ENCODE measurements at places on chromosomes 11 and 22.

GRCh38 chr11:73980001-73980961 lies 2.4 kb downstream of the UCP2 start:
- DNase-seq: peak; percentile 90

- no peak for DNase-seq
Observed at GRCh38 chr11:132604431-132604830, 927.9 kb downstream of the OPCML start.

- no peak for DNase-seq
Observed at GRCh38 chr11:48054994-48055291, 74.6 kb downstream of the PTPRJ start.

DNA sequence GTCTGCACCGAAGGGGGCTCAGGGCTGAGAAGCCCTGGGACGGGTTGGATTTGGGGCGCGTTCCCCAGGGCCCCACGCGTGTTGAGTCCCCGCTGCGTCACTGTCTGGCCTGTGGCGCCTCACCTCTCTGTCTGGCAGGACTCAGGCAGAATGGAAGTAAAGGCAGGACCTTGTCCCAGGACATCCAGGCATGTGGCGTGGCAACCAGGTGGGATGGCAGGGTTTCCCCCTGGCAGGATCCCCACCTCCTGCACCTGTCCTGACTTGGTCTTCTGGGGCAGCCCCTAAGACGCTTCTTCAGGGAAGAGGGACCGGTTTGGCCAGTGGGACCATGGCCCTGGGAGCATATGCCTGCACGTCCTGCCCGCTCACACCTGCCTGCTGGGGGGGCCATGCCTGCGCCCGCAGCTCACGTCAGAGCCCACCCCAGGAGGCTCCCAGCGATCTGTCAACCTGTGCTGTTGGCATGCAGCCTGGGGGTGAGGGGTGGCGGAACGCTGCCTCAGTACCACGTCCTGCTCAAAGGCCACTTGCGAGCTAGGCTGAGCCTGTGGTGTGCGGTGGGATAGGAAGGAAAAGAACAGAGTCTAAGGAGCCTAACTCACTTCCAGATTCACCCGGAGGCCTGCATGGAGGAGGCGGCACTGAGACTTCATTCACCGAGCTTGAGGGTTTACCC lies 72.7 kb downstream of the KCNQ1 start:
- no peak for DNase-seq

GRCh38 chr22:27648074-27648473 lies 153.5 kb downstream of the MN1 start:
- DNase-seq: no peak

GRCh38 chr11:1548221-1549070 lies 23.6 kb downstream of the DUSP8 start:
- no peak for DNase-seq

- DNase-seq: peak; percentile 50
Observed at GRCh38 chr22:49972163-49973017, 11.8 kb downstream of the PIM3 start.

- no peak for DNase-seq
Observed at GRCh38 chr11:5239046-5239445, 4.8 kb upstream of the HBD start.

DNA sequence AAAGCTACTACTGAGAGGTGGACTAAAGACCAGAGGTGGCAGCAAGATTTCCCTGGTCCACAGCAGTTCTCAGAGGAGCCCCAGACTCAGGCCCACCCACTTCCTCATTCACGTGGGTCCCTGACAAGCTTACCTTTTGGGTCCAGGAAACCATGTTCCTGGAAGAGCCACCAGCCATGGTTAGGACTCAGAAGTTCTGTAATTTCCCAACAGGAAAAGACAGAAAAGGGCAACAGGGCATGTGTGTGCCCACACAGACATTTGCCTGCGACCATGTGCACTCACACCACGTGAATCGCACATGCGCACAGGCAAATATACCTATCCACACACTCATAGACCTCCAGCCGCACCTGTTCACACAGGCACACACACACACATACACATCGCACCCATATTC lies 42.9 kb downstream of the LRRC32 start:
- peak; percentile 71 for DNase-seq

GRCh38 chr11:43735961-43736360 lies 55.4 kb downstream of the HSD17B12 start:
- no peak for DNase-seq

GRCh38 chr11:387193-387793 lies 6.7 kb upstream of the PKP3 start:
- no peak for DNase-seq
